ENCODE measurements at places on chromosomes 4 and X. TPM values are rescaled to one million over a fixed set of nuclear protein-coding genes. Genes with fewer than 3 reads are reported as not detected.

DNA sequence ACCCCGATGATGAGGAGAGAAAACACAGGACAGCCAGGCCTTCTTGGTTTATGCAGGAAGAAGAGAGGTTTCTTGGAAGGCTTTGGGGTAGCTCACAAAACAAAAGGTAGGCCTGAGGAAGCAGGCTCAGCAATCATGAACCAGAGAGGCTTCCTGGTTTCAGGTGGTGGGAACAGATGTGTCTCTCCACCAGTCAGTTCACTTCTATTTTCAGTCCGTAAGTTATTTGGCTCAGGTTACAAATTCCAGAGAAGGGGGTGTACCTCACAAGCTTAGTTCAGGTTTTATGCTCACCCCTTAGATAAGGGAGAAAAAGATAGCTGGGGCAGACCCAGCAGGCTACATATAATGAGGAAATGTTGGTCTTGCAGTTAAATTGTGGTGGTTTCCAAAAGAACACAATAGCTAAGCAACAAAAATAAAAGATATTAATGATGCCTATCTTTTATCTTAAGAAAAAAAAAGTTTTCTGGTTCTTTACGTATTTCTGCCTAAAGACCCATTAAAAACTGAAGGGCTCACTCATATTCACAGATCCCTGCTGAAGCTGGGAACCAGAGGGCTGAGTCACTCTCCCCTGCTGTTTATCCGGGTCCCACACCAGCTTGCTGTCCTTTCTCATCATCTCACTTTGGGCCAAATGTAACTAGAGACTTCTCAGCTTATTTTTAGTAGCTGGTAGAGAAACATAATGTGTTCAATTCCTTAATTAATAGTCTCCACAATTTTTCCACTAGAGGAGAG lies 177.0 kb downstream of the CAMK2D start:
- H3K27me3 ChIP-seq, result no peaks in the 10 kb centered on the region
- peaks cover 8% of the 10 kb centered on the region for H3K36me3 ChIP-seq
- H3K4me1 ChIP-seq, result peaks cover 73% of the 10 kb centered on the region

DNA sequence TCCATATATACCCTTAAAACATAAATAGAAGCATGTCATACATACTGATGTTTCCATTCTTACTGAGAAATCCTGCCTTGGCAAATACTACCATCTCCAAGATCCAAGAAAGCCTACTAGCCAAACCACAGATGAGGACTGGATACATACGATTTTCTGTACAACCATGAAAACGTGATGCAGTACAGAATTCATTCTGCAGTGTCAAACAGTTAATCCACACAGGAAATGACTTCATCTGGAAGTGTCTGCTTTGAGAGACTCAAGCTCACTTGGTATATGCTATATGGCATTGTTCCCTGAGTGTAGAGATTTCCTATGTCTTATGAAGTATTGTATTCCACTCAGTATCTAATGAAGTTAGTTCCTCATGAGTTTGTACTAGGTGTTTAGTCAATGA lies 94.3 kb downstream of the CT47B1 start:
- H3K36me3 ChIP-seq, result no peaks in the 10 kb centered on the region

- no peaks in the 10 kb centered on the region for H3K27me3 ChIP-seq
- H3K27ac ChIP-seq, result peak overlapping the region; percentile 77
- H3K4me1 ChIP-seq, result peaks cover 17% of the 10 kb centered on the region
- H3K4me3 ChIP-seq, result peak overlapping the region; percentile 79
- DNase-seq, result no peak
- H3K36me3 ChIP-seq, result no peaks in the 10 kb centered on the region
Measured at GRCh38 chrX:155216940-155217440, 730 bp downstream of the VBP1 start.

DNA sequence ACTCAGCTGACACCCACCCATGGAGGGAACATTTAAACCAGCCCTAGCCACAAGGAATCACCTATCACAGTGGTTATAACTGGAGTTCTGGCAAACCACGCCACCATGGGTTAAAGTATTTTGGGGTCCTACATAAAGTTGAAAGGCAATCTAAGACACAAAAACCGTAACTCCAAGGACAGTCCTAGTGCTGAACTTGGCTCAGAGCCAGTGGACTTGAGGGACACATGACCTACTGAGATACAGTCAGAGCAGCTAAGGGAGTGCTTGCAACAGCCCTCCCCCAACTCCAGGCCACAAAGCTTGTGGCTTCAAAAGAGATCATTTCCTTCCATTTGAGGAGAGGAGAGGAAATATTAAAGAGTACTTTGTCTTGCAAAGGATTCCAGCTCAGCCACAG lies 300.5 kb downstream of the FGF13 start:
- no peak overlapping the region for H3K4me3 ChIP-seq
- no peak for DNase-seq
- no peaks in the 10 kb centered on the region for H3K4me1 ChIP-seq

DNA sequence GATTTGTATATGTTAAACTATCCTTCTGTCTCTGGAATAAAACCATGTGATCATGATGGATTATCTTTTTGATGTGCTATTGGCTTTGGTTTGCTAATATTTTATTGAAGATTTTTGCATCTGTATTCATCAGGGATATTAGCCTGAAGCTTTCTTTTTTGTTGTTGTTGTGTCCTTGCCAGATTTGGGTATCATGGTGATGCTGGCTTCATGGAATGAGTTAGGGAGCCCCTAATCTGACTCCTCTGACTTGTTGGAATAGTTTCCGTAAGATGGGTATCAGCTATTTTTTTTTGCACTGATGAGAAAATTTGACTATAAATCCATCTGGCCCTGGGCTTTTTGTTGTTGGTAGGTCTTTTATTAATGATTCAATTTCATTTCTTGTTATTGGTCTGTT lies 45.7 kb downstream of the ATP10D start:
- peaks cover 42% of the 10 kb centered on the region for H3K4me1 ChIP-seq
- no peaks in the 10 kb centered on the region for H3K27me3 ChIP-seq
- no peak for DNase-seq

- H3K4me3 ChIP-seq, result no peak overlapping the region
- H3K36me3 ChIP-seq, result no peaks in the 10 kb centered on the region
- H3K27ac ChIP-seq, result no peak overlapping the region
- no peaks in the 10 kb centered on the region for H3K4me1 ChIP-seq
Measured at GRCh38 chr4:80751200-80751599, 279.3 kb upstream of the BMP3 start.

GRCh38 chrX:33188881-33189280 lies 22.5 kb downstream of the DMD start:
- no peaks in the 10 kb centered on the region for H3K36me3 ChIP-seq
- peaks cover 44% of the 10 kb centered on the region for H3K4me1 ChIP-seq
- H3K27ac ChIP-seq, result peak overlapping the region; percentile 89

DNA sequence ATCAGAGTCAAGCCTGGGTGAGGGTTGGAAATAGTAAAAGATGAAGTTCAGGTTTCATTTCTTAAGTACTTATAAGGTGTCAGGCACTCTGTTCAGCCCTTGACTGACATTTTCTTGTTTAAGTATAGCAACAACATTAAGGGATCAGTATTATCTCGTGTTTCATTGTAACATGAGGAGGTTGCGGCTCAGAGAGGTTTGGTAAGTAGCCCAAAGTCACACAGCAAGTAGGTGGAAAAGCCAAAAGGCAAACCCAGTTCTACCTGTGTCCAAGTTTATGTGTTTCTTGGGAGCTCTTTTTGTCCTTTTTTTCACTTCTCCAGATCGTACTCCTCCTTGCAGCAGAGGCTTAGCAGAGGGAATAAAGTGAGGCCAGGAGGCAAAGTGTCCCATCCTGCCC lies 337.5 kb upstream of the KLF3 start:
- H3K36me3 ChIP-seq, result no peaks in the 10 kb centered on the region
- DNase-seq, result no peak

Gene MSX1
- total RNA-seq, result 2.2 TPM

Gene PPEF2
- not detected for total RNA-seq

Gene SH3D19
- total RNA-seq, result 32.4 TPM

Gene NHSL2
- 7.3 TPM for total RNA-seq

Gene TBX22
- total RNA-seq, result not detected

Gene RIPPLY1
- total RNA-seq, result not detected

Gene LRCH2
- total RNA-seq, result 7.9 TPM

Gene REELD1
- not detected for total RNA-seq

Gene PDCL2
- total RNA-seq, result not detected

Gene MAGEC3
- not detected for total RNA-seq

Gene LSM6
- total RNA-seq, result 19.9 TPM

Gene ATP10D
- total RNA-seq, result 41.6 TPM

All from osteocyte (in vitro differentiated cells).